ENCODE measurements at places on chromosomes 11 and 22. TPM values are rescaled to one million over a fixed set of nuclear protein-coding genes. Genes with fewer than 3 reads are reported as not detected.

USP2 gene
- total RNA-seq = under 0.01 TPM

MYO7A gene
- total RNA-seq = 0.23 TPM

SLC22A6 gene
- not detected for total RNA-seq

OR52W1 gene
- not detected for total RNA-seq

HEPHL1 gene
- total RNA-seq = 0.30 TPM

CALCA gene
- not detected for total RNA-seq

PLAAT5 gene
- not detected for total RNA-seq

PATE4 gene
- total RNA-seq = not detected

SULT4A1 gene
- 0.35 TPM for total RNA-seq

CD3G gene
- total RNA-seq = not detected

CD3E gene
- not detected for total RNA-seq

KRTAP5-1 gene
- total RNA-seq = not detected

ATP6V1E1 gene
- total RNA-seq = 143 TPM

BIK gene
- not detected for total RNA-seq

NRGN gene
- 0.30 TPM for total RNA-seq

BACE1 gene
- total RNA-seq = 19.6 TPM

Data from smooth muscle cell of the coronary artery (primary cell).